ENCODE measurements at places on chromosomes 12 and 14.

DNA sequence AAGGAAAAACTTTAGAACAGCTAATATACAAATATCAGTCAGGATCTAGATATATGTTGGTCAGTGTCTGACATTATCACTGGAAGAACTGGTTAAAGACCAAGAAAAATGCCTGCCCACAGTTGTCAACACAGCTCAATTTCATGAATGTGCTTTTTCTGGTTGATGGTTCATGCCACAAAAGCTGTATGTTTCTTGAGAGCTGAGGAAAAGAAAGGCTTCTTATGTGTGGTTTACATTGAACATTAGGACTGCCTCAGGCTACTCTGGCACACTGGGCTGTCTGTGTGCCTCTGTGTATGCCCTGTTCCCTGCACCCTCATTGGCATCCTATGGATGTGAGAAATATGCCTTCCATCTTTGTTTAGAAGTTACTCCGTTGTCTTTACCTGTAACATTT is 218.8 kb upstream of the RGS6 start:
- DNase-seq = no peak

DNA sequence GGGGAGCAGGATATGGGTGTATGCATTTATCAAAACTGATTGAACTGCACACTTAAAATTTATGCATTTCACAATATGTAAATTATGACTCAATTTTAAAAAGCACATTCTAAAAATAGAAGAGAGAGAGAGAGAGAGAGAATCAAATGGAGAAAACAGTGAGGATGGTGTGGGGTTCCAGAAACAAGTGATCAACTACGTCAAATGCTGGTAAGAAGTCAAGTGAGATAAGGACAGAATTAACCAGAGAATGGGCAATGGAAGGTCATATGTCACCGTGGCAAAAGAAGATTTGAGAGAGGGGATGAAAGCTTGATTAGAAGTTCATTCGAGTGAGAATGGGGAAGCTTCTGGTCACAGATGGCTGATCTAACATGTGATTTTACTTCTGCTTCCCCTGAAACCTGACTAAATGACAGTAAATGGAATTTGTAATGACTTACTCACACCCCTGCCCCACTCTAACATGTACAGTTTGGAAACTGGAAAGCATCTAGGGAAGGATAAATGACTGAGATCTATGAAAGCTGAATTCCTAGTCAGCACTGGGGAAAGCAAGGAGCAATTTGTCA is 276.5 kb upstream of the AMIGO2 start:
- no peak for DNase-seq

- peak; percentile 84 for DNase-seq
These were observed 1101.2 kb upstream of the TMEM132C start for GRCh38 chr12:127165567-127166392.

GRCh38 chr12:67792185-67792584 is 143.6 kb downstream of the DYRK2 start:
- DNase-seq = no peak

DNA sequence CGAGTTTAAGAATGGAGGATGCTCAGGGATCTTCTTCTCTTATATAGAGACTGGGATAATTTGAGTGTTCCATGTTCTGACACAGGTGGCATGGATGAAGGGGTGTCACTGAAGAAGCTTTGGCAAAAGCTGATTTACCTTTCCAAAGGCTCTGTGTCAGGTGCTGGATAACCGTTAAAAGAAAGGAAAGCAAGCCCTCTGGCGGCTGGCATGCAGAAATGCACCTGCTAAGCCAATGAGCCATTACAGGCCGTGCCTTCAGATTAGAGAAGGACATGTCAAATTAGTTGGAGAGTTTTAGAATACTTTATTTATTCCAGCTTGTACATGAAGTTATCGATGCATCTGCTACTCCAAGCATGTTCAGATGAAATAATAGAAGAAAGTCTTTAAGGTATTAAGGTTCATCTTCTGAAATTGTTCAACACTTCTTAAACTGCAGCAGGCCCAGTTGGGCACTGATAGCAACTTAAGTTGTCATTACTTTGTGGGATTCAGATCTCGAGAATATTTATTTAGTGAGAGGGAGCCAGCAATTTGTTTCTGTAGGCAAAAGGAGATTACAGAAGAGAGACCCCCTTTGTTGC is 678.2 kb downstream of the NRXN3 start:
- no peak for DNase-seq

DNA sequence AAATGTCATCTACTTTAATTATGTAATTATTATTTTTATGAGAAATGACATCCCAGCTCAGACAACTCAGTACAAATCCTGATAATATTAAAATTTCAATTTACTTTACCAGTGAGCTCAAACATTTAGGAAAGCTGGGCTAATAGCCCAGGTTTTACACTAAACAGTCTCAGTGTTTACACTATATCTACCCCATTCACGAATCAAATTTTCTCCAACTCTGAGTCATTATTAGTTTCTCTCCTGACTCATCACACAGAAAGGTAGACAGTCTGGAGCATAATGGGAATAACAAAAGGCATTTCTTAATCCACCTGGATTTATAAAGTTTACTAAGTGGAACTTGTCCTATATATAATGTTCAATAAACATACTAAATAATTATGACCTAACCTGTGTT is 5.7 kb downstream of the PAWR start:
- DNase-seq = no peak

DNA sequence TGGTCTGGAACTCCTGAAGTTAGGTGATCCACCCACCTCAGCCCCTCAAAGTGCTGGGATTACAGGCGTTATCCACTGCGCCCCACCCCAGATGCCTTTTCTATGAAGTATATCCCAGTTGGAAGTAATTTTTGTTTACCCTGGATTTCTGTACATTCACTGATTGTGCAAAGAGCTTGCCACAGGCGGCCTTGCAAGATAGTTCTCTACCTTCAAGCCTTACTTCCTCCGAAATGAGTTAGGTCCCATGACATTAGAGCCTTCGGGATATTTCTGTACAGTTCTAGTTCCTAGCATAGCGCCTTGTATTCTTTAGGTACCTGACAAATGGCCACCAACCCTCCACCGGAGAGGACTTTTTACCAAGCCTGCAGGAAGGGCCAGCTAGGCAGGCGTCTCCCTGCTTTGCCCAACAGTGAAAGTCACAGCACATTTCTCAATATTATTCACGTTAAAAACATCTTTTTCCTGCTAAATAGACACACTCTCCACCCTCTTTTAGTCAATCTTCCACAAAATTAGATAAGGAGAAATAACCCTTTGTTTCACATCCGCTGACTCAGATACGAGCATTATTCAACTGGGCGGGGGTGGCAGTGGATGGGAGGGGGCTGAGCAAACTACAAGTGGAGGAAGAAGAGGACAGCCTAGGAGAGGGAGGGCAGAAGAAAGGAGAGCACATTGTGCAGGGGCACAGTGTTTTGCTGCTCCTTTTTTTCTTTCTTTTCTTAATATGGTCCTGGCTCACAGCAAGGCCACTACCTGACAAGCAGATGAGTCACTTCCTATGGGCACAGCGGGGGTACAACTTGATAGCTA is 40.0 kb upstream of the CAPRIN2 start:
- peak; percentile 12 for DNase-seq

GRCh38 chr12:85639834-85640233 is 196.4 kb downstream of the RASSF9 start:
- DNase-seq = no peak

DNA sequence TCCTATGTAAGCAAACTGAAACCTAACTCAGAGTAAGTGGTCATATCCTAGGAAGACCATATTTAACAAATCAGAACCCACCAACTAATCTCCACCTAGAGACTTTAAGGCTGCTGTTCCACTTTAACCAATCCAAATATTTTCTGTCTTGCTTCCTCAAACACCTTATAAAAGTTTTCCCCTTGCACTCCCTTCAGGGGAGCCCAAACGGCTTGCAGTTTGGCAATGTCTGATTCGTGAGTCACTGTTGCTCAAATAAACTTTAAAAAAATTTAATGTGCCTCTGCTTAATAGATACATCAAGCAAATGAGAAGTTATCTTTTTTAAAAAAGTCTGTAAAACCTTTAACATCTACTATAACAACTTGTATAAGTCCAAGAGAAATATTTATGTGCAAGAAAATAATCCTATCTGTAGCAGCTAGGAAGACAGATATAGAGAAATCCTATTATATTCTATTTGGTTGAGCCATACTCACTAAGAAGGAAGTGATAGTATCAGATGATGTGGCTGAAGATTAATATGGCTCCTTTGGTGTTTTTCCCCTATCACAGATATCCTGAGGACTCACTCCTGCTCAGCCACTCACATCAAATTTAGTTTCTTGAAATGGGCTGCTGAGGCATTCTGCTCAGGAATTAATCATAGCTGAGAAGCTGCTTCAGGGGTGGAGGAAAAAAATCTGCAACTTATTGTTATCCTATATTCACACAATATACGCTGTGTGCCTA is 65.1 kb upstream of the DUSP6 start:
- DNase-seq = no peak

DNA sequence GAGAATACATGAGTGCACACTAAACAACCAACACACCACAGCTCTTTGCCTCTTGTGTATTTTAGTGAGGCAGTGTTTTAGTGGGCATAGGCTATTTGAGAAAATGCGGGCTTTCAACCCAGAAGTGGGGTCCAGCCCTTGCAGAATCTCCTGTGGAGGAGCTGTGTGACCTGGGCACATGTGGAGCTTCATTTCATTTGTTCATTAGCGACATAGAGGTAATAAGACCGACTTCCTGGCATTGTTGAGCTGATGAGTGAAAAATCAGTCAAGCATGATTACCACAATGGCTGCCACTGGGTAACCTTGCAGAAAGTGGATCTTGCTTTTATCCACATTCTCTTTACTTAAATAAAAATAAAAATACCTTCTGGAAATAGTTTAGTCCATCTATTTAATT is 923.5 kb downstream of the BCL11B start:
- DNase-seq = no peak

DNA sequence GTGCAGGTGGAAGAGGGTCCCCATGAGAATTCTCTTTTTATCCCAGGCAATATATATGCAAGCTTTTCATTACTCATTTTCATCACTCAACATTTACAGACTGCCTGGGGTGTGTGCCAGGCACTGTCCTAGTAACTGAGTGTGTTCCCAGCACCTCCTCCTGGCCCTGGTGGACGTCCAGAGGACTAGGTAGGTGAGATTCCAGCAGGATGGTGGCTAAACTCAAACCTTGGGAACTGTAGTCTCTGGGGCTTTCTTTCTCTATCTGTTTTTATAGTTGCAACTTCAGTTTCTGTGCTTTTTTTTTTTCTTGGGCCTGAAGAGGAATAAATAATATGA is 63.8 kb downstream of the SUSD6 start:
- DNase-seq = no peak

DNA sequence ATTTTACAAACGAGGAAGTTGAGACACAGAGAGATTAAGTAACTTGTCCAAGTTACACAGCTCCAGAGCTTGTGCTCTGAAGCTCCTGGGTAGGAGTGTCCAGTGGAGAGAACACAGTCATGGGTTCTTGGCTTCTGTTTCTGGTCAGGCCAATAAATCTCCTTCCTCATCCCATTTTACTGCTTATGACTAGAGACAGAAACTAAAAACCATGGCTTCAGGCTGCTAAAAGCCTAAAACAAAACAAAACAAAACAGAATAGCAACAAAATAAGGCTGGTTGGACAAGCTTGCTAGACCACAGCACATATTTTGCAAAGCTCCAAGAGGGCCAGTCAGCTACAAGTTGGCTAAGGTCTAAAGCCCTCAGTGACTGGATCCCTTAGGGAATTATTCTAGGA is 49.8 kb downstream of the PTGER2 start:
- DNase-seq = no peak

- no peak for DNase-seq
These were observed 21.8 kb upstream of the TRHDE start for GRCh38 chr12:72250346-72250745.

- DNase-seq = no peak
These were observed 30.4 kb downstream of the KANSL2 start for GRCh38 chr12:48651681-48652080.

- no peak for DNase-seq
These were observed 17.7 kb downstream of the C12orf71 start for GRCh38 chr12:27064397-27065342.

DNA sequence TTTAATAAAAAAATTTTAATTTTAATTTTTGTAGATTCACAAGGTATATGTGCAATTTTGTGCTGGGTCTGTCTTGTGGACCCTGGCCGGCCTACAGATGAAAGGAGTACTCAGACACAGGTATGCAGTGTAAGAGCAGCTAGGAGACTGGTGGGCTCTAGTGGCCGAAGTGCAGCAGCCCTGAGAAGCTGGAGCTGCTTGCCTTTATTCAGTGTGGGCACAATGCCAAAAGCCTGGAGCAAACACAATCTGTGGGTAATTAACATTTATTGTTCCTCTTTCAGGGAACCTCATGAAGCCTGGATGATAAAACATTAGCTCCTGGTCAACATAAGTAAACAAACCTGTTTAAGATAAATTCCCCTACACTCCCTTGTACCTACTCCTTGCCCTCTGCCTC is 135.7 kb upstream of the SEL1L start:
- no peak for DNase-seq
